Renal cortical epithelial cell (primary cell): ENCODE measurements at places on chromosomes 13 and 19. TPM values are rescaled to one million over a fixed set of nuclear protein-coding genes. Genes with fewer than 3 reads are reported as not detected.

DNA sequence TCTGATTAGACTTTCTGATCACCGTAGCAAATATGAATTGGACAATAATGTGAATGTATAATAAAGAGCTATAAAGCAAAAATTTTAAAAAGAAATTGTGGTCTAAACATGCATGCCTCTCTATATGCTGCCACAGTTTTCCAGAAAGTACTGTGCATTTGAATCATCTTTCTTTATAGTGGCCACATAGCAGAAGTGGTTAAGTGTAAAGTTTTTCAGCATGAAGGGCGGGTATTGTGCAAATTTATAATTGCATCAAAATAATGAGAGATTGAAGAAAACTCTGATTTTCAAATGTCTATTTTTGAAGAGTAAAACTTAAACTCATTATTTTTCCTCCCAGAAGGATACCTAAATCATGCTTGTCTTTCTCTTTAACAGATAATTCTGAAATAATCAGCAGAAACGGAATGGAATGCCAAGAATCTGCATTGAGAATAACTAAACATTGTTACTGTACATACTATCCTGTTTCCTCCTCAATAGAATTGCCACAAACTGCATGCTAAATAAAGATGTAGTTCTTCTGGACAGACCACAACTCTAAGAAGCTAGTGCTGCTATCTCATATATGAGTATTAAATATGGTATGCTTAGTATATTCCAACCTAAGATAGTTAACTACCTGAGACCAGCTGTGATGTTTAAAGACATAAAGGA is 42.9 kb upstream of the RAP2A start:
- no peak for DNase-seq

GRCh38 chr13:47175172-47175866 is 278.5 kb upstream of the HTR2A start:
- DNase-seq = peak; percentile 55

GRCh38 chr13:103284466-103284865 is 218.2 kb upstream of the SLC10A2 start:
- no peak for DNase-seq

GRCh38 chr13:32028711-32029110 is 2.9 kb upstream of the FRY start:
- no peak for DNase-seq

DNA sequence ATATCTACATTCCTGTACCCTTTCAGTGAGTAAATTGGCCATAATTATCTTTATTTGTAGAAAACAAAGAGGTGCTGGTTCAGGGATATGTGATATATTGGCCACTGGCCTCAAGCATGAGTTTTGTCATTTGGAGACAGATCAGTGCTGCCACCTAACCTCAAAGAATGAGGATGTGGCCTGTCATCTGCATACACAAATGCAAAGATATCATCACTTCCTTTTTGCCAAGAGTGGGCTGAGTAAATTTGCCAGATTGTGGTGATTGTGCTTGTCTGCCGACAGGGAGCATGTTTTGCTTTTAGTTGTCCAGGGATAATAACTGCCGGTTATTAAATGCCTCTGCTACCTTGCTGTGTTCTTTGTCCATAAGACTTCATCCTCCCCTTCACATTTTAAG is 44.2 kb downstream of the WASF3 start:
- DNase-seq = peak; percentile 9

DNA sequence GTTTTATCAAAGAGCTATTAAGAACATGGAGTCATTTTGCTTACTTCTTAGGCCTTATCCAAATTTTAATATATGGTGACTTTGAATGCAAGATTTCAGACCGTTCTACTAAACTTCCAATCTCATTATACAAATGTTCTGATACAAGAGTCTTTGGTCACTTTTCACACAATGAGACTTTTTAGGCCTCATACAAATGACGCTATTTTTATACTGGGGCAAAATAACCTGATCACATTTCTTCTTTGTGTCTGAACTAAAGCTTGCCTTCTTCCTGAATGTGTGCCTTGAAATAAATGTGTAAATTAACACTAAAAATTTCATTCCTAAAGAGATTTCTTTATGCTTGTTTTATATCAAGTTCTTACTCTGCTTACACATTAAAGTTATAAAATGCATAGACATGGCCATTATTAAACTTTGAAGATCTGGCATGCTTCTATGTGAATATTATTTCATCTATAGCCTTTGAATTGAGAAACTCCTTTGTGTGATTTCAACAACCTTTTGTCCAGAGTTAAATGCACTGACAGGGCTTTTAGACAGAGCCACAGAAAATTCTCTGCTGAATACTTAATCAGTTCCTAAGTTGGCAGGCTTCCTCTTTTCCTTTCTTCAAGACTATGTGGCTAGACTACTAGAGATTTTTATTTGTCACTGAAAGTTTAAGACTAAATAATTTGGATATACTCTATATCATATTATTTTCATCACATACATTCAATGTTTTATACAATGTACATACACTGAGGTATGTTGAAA is 86.1 kb downstream of the EDNRB start:
- DNase-seq = no peak

DNA sequence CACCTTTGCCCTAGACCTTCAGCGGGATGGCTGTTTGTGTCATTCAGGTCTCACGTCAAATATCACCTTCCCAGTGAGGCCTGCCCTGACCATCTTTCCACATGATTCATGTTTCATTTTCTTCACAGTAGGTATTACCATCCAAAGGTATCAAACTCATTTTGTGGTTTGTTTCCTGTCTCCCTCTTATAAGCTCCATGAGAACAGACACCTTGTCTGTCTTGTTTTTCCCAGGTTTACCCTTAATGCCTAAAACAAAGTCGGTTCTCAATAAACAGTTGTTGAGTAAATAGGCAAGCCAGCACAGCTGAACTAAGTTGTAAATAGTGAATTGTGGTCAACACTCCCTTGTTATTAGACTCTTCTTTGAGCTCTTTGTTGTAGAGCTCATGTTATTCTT is 122.6 kb upstream of the GJB6 start:
- DNase-seq = no peak

DNA sequence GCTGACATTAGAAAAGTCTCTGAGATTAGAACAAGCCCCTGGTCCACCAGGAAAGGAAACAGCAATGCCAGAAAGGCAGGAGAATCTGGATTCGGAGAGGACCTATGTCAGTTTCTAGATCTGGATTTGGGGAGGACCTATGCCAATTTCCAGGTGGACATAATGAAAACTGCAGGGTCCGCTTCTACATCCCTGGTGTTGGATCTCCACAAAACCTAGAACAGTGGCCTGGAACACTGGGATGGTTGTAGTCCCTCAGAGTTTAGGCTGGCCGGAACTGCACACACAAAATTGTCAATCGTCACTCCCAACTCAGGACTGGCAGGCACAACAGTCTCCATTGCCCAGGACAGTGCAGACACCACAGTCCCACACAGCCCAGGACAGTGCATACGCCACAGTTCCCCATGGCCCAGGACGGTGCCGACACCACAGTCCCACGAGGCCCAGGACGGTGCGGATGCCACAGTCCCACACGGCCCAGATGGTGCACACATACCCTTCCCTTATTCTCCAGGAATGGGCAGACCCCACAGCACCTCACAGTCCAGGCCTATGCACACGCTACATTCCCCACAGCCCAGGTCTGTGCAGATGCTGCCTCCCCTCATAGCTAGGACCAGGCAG is 341.7 kb downstream of the UQCRFS1 start:
- DNase-seq = no peak

GRCh38 chr19:14979476-14980255 is at the start of gene SLC1A6:
SLC1A6 (minus strand) TSS chr19:14979864; CDS start chr19:14972910, 6,954 bp downstream.
- no peak for DNase-seq

DNA sequence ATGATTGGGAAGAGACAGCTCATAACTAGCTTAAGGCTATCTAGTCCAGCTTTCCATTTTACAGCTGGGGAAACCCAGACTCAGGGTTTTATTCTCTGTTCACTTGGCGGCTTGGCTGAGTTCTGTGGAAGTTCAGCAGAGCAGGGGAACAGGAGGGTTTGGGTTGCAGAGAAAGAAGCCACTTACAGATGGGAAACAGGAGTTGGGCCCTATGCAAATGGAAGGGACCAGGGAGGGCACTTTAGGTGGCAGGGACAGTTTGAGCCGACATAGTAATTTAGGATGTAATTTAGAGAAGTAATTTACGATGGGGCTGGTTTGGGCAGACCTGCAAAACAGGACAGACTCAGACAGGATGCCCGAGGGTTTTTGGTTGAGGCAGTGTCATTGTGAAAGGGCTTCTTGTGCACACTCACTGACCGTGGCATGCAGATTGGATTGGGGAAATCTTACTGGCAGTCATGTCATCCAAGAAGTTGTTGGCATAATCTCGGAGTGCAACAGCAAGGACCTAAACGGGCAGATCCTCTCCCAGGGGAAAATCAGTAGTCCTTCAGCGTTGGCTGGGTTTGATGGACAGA is 47.3 kb upstream of the GPR183 start:
- DNase-seq = no peak

DNA sequence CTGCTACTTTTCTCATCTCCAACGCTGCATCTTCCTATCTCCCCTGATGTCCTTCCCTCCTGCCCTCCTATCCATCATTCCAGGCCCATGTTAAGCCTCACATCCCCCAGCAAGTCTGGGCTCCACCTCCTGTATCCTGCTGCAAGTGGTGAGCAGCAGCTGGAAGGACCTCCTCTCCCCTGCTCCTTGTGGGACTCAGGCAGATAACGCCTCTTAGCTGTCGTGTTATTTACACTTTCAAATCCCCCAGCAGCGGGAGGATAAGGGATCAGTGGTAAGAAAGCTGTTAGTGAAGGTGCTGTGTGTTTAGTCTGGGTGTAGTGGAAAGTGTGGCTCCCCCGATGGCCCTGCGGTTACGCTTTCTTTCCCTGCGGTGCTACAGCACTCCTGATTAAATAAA is 211.9 kb downstream of the ZNF536 start:
- no peak for DNase-seq

GRCh38 chr19:23810496-23810895 is 51.8 kb upstream of the ZNF681 start:
- DNase-seq = no peak

DNA sequence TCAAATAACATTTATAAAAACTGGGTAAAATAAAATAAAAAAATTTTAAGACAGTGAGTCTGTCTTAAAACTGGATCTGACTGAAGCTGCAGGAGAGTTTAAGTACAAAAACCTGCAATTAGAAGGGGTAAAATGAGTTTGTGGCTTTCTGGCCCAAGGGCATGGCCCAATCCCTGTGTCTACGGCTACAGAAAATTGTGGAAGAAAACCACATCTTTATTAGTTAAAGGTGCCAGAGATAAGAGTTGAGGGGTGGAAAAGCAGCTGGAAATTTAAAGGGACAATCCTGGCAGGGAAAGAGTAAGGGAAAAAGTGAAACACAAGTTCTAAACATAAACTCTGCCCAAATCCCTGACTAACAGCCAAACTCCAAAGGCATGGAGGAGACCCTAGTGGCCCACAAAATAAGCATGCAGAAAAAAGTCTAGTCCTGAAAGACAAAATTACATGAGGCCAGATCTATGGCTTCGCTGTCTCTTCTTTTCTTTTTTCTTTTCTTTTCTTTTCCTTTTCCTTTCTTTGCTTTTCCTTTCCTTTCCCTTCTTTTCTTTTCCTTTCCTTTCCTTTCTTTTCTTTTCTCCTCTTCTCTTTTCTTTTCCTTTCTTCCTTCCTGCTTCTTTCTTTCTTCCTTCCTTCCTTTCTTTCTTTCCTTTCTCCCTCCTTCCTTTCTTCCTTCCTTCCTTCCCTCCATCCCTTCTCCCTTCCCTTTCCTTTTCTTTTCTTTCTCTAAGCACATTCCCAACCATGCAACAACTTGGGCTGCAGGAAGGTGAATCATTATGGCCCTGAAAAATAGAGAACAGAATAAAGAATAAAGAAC is 23.5 kb upstream of the DLEU7 start:
- no peak for DNase-seq

DNA sequence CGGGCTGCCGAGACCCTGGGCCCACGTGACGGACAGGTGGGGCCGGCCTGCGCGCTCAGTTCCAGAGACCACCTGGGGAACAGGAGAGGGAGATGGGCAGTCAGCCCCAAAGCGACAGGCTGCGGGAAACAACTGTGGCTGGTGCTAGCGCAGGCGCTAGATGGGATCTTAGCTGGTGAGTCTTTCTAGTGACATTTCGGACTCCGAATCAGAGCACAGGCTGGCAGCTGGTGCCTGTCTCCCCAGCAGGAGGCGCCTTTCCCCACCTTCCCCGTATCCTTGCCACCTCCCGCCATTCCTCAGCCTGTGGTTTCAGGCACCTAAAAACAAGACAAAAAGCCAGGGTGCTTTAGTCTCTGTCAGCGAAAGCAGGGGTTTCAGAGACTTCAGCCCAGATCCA is 19.4 kb upstream of the RANBP3 start:
- DNase-seq = no peak

GRCh38 chr13:28131646-28132045 is 6.7 kb upstream of the PAN3 start:
- no peak for DNase-seq

Gene ZNF613
- 5.2 and 12.0 TPM in 2 replicates for total RNA-seq

Gene SBK3
- total RNA-seq = not detected in 2 replicates

Gene TMPRSS9
- 0.05 TPM in 1 of 2 replicates, not detected in the other for total RNA-seq

Gene GJA3
- total RNA-seq = 0.05 TPM in 1 of 2 replicates, not detected in the other

Gene CDC37
- total RNA-seq = 187 and 245 TPM in 2 replicates

Gene RXFP2
- total RNA-seq = not detected in 2 replicates

Gene GPALPP1
- total RNA-seq = 22.1 and 32.5 TPM in 2 replicates

Gene ONECUT3
- not detected in 2 replicates for total RNA-seq
